Activated T-cell treated with anti-CD3 and anti-CD28 coated beads for 1 hour (primary cell): ENCODE measurements at places on chromosomes 3 and 15.

DNA sequence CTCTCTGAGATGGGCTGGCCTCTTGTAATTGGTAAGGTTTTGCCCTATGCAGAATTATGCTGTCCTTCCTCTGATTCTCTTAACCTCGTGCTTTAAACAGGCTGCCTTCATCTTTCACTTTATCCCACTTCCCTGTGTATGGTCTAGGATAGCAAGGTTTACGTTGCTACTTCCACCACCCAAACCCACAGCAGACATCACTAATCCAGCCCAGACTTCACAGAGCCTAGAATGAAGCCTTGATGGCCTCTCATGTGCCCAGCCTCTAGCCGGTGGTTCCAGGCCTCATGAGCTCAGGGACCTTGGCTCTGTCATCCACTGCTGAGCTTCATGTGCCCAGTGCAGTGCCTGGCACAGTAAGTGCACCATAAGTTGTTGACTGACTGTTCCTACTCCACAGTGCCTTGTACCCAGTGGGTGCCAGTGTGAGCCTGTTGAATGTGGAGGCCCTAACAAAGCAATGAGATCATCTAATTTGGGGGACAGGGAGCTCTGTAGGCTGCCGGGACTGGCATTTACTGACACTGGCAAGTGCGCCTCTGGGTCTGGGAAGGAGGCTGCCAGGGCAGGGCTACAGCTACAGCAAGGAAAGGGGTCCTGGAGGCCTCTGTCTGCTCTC, 12.5 kb downstream of the SLC6A6 start:
- no peak for DNase-seq

DNA sequence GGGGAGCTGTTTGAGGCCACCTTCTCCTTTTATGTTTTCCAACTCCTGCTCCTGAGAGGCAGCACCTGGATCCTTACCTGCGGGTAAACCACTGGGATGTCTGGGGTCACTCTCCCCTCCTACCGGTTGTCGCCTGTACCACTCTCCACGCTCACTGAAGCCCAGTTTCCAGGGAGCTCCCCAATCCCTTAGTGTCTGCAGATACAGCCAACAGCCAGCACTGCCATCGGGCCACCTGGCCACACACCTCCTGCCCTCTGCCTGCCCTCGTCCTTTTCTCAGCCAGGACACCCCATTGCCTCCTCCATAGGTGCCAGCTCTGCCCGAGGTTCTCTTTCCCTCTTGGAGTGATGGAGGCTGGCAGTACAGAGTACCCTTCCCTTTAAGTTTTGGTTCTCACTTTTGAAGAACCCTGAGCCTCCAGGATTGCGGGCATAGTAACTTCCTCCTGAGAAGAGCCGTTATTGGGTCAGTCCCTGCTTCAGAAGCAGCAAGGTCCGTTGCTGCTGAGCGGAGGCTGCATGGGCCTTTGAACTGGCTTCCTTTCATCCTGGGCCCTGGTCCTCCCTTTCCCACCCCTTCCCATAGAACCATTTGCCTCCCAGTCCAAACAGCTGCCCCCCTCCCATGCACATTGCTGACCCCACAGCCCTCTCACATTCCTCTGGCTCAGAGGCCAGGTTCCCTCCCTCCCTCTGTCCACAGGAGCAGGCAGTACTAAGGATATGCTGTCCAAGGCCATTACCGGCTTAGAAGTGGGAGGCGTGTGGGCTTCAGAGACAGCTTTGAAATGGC, 30.9 kb downstream of the ARNT2 start:
- no peak for DNase-seq

DNA sequence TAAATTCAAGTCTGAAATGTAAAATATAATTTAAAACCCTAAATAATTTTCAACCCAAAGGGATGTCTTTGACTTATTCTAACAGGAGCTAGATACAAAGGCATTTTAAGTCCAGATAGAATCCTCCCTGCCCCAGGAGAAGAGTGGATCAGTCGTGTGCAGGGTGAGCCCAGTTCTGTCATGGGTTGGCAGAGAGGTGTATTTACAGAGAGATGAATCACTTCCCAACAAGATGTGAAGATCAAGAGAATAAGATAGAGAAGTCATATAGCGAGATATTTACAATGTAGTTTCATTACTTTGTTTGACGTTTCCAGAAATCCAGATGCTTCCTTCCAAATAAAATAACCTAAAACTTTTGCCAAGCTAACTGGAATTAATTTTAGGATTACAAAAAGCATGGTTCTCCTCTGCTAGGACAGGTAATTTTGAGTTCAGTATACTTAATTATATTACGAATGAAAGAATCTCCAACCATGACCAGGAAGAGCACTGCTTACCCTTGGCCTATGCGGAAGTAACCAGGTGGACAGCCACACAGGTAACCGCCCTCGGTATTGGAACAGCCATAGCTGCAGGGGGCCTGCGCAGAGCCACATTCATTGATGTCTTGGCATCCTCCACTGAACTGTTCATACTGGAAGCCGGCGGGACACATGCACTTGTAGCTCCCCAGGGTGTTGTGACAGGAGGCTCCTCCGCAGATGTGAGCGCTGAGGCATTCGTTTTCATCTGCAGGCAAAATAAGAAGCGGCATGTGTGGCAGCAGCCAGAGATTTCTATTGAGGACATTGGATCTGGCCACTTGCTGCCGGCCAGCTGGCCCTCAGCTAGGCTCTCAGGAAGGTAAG, 84.0 kb downstream of the DUT start:
- DNase-seq: no peak

DNA sequence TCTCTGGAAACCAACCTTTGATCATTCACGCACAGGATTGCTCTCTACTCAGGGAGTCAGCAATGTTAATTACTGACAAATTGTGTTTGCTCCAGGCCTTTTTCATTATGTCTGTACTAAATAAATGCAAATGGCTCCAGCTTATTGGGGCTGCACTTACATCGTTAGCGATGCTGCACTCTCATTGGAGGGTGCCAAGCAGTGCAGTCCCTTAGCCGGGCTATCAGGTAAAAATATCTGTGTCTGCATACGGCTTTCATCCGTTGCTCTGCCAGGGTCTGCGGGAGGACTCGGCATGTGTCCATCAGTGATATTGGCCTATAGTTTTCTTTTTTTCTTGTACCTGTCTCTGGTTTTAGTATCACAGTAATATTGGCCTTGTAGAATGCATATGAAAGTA, 471.5 kb upstream of the CADM2 start:
- no peak for DNase-seq

DNA sequence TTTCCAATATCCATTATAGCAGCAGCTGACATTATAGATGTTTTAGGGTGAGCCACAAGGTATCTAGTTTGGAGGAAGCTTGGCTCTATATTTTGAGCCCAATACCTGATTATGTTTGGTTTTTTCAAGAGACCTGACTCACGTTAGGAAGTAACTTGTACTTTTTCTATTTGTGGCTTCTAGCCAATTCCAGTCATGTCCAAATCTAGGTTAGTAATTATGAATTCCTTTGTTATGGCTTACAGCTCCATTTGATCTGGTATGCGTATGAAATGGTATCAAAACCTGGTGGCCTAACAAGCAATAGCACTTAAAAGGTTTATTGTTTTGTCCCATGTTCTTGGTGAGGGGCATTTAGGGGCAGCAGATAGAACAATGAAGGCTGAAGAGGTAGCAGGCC, 115.9 kb downstream of the TOP2B start:
- no peak for DNase-seq

- no peak for DNase-seq
These were observed 36.9 kb upstream of the STRIT1 start for GRCh38 chr3:155330370-155330769.

DNA sequence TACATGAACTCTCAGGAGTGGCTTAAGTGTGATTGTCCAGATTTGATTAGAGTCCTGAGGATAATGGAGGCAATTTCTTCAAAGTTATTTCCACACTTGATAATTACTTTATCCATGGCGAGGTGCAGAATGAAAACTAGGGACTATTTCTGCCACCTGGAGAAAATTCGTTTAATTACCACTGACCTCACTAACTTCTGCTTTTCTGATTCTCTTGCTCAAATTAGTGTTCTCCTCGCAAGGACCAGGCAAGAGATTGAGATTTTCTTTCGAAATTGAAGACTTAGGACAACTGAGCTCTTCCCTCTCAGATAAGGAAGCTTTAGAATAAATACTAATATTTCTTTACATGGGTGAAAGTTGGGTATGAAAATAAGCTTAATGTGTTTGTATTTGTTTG, 135.2 kb downstream of the RYR3 start:
- no peak for DNase-seq

GRCh38 chr15:94236608-94237007, 5.2 kb downstream of the MCTP2 start:
- no peak for DNase-seq

- no peak for DNase-seq
These were observed 49.0 kb downstream of the PBRM1 start for GRCh38 chr3:52636673-52637072.

DNA sequence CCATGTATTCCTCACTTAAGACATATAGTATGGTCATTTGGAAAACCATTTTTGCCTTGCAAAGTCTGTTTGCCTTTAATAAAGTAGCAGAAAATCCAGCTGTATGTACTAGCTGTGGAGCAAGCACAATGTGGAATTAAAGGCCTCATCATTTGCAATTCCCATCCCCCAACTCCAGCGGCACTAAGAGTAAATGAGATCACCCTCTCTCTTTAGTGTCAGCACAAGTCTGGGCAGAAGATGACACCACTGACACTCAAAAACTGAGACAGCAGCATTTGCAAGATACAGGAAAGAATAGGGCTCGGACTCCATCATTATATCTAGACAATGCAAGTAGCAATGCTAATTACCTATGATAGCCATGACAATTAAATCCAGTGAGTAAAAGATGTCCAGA, 24.7 kb upstream of the DYNC1LI1 start:
- DNase-seq: no peak

DNA sequence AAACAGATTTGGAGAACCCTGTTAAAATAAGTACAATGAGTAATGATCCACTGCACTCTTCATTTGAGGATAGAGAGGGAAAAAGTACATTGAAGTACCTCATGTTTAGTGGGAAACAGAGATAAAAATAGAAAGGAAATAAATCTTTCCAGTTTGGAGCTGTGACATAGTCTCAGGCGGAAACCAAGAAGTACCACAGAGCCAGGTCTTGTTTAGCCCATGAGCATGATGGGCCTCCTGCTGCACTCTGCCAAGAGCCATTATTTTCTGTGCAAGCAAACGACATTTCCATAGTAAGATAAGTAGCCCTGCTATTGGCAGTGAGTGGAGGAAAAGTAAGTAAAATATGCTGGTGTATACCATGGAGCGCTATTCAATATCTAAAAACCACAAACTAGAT, 796.1 kb downstream of the TBL1XR1 start:
- DNase-seq: no peak

DNA sequence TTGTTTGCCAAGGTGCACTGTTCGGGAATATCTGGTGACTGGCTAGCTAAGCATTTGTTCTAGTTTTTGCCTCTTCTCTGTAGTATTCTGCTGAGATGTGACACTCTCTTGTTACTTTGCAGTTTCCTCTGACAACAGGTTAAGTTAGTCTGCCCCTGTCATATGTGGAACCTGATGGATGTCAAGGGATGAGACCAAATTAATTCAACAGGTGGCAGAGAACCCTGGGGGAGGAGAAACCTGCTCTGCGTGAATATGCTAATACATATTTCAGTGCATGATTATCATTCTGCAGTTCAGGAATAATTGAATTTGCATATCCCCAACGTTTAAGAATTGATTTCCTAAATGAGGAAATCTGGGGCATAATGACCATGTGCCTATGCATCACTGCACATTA, 777.3 kb downstream of the PDCD6IP start:
- no peak for DNase-seq
